ENCODE measurements at places on chromosomes 4 and X.
A peak's percentile ranks its signal among the peaks of the same experiment; 100 is the strongest.

DNA sequence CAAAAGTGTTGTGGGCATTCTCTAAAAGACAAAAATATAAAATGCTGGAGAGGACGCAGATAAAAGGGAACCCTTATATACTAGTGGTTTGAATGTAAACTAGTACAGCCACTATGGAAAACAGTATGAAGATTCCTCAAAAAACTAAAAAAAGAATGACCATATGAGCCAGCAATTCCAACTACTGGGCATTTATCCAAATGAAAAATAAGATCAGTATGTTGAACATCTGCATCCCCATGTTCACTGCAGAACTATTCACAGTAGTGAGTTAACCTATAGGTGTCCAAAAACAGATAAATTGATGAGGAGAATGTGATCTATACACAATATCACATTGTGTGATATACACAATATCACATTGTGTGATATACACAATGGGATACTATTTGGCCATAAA lies 1615.3 kb downstream of the PCDH18 start:
- DNase-seq: no peak

DNA sequence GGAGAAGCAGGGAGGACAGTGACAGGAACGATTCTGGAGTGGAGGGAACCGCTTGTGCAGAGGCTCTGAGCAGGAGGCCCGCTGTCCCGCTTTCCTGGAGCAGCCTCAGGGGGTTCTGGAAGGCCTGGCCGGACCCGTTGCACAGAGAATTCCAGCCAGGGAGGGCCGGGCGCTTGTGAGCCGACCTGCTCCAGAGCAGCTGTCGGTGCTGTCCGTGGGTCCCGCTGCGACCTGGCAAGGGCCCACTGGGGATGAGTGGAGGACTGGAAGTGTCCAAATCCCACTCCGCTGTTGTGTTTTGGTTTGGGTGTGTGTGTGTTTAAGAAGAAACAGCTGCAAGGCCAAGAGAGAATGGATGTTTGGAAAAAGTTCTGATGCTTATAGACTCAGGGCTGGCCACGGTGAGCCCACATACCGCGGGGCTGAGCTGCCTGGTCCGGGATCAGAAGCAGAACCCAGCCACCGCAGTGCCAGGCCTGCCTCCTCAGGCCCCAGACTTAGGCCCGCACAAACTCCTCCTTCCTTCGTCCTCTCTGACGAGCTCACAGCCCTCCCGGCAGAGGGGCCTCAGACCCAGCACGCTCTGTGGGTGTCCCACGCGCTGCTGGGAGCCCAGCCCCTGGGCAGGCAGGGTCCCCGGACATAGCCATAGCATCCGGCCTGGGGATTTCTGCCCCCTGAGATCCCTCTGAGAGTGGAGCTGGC lies 73.9 kb downstream of the HTRA3 start:
- no peak for DNase-seq

GRCh38 chrX:13899607-13900006 lies 82.7 kb upstream of the GPM6B start:
- peak; percentile 95 for DNase-seq

DNA sequence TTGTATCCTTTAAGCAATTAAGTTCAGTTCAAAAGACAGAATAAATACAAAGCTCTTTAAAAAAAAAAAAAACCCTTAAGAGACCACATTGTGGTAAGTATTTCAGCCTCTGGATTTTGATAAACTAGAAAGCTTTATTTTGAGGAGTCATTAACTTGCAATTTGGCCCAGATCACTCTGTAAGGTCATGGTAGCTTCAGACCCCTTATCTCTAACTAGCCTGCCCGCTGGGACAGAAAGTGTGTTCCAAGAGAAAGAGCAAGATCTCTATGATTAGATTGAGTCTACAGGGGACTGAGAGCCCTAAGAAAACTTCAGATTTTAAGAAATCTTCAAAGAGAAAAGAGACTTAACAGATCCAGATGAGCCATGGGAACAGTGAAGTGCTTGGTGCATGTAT lies 45.6 kb downstream of the GALNT7 start:
- DNase-seq: no peak

GRCh38 chr4:11261066-11261850 lies 167.4 kb downstream of the HS3ST1 start:
- no peak for DNase-seq

- no peak for DNase-seq
Measured at GRCh38 chr4:146975527-146975926, 29.9 kb upstream of the TTC29 start.

GRCh38 chr4:98929341-98930267 lies 671 bp upstream of the EIF4E start:
- peak; percentile 99 for DNase-seq

DNA sequence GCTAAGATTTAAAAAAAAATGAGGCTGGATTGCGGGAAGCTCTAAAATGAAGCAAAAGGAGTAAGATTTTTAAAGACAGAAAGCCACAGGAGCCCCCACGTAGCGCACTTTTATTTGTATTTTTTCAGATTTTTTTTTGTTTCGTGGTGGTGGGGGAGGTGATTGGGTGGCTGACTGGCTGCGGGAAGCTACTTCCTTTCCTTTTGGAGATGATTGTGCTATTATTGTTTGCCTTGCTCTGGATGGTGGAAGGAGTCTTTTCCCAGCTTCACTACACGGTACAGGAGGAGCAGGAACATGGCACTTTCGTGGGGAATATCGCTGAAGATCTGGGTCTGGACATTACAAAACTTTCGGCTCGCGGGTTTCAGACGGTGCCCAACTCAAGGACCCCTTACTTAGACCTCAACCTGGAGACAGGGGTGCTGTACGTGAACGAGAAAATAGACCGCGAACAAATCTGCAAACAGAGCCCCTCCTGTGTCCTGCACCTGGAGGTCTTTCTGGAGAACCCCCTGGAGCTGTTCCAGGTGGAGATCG lies 908 bp downstream of the PCDH10 start:
- no peak for DNase-seq

GRCh38 chrX:23035493-23035892 lies 35.7 kb downstream of the DDX53 start:
- DNase-seq: no peak

DNA sequence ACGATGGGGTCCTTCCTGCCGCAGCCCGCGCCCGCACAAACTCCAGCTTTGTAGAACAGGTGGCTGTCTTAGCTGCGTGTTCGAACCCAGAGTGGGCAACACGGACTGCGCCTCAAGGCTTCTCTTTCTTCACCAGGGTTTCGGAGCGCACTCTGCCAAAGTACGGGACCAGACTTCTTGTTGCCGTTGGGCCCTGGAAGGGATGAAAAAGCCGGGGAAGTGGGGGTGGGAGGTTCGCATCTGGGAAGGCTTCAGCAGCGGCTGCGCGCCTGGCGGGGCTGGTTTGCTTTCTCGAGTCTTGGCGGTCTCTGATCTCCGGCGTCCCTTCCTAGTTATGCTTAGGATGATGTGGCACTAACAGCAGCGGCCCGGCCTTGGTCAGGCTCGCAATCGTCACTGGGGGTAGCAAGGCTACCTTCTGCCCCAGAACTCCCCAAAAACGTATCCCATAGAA lies 673 bp downstream of the PARM1 start:
- peak; percentile 4 for DNase-seq

GRCh38 chr4:76714226-76714625 lies 183.7 kb downstream of the SOWAHB start:
- peak; percentile 76 for DNase-seq

DNA sequence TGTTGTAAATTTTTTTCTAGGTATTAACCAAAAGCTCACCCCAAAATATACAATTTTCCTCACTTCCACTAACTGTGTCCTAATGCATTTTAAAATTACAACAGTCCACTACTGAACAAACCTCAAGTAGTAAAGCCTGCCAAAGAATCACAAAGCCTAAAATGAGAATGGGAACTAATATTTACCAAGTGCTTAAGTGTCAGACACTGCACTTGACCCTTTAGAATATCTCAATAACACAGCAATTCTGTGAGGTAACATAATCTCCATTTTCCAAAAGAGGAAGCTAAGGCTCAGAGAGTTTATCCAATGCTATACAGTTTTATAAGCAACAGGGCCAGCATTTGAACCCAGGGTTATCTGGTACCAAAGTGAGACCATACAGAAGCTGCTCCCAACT lies 4.9 kb downstream of the SLC9A7 start:
- DNase-seq: no peak

DNA sequence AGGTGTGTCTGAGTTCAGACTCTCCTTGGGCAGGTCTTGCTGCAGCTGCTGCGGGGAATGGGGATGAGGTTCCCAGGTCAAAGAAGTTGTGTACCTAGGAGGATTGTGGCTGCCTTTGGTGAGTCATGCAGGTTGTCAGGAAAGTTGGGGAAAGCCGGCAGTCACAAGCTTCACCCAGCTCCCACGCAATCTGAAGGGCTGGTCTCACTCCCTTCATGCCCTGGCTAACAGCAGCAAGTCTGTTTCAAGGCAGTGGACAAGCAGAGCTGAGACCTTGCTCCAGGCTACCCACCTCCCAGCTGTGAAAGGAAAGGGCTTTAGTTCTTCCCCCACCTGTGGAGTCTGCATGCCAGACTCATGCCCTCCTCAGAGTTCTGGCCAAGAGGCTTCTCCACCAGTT lies 287.2 kb downstream of the DTHD1 start:
- DNase-seq: no peak

DNA sequence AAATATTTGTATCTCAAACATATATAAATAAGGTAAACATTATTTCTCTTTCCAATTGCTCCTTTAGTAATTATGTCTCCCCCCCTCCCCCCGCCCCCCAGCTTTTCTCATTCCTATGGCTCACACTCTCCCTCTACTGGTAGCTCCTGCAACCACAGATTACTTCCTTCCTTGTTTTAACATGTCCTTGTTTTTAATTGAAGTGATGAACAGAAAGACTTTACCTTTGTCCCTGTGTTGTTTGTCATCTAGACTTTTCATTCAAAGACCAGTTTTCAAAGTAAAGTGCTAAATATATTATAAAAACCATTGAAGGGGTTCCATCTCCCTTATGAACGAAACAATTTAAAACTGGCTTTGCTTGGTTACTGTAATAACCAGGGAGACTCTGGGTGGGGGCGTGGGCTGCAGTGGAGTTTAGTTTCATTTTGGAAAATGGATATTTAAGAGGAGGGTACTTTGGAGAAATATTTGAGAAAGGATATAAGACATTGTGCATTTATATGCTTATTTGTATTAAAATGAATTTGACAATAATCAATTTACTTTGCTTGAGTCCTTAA lies 352.9 kb downstream of the RAPGEF2 start:
- peak; percentile 53 for DNase-seq

DNA sequence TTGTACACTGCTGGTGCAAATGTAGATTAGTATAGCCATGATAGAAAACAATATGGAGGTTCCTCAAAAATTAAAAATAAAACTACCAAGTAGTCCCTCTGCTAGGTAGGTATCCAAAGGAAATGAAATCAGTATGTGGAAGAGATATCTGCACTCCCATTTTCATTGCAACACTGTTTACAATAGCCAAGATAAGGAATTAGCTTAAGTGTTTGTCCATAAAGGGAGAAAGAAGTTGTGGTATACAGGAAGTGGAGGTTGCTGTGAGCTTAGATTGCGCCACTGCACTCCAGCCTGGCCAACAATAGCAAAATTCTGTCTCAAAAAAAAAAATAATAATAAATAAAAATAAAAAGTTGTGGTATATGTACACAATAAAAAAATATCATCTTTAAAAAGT lies 325.0 kb upstream of the EMCN start:
- no peak for DNase-seq

DNA sequence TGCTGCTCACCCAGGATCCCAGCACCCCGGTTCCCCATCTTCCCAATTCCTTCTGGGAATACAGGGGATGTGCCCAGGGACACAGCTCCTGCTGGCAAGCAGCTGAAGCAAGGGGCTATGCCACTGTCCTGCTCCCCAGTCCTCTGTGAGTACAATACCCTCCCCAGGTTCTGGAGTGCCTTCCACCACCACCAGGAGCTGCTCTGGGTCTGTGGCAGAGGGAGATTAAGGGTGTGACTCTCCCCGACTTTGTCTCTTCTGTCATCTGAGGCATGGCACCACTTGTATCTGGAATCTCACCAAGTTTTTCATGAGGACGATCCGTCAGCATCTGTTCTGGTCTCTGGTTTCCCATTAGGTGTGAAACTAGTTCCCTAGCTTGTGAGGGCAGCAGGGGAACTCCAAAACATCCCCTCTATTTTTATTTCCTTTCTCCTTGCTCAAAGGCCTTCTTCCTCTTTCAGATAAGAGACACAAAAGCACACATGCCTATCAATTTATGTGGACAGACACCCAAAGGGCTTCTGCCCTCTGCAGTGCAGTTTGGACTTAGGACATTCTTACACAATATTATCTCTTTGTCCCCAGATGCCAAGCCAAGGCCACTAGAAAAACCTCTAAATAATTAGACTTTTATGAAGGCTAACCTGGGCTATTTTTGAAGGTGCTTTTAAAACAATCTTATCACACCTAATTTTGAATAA lies 26.8 kb downstream of the MGST2 start:
- DNase-seq: no peak

- DNase-seq: no peak
Measured at GRCh38 chr4:57734104-57734670, 624.0 kb upstream of the IGFBP7 start.

GRCh38 chr4:181877329-181877848 lies 365.8 kb upstream of the TENM3 start:
- peak; percentile 14 for DNase-seq

GRCh38 chr4:183760326-183760725 lies 101.2 kb downstream of the TRAPPC11 start:
- no peak for DNase-seq

DNA sequence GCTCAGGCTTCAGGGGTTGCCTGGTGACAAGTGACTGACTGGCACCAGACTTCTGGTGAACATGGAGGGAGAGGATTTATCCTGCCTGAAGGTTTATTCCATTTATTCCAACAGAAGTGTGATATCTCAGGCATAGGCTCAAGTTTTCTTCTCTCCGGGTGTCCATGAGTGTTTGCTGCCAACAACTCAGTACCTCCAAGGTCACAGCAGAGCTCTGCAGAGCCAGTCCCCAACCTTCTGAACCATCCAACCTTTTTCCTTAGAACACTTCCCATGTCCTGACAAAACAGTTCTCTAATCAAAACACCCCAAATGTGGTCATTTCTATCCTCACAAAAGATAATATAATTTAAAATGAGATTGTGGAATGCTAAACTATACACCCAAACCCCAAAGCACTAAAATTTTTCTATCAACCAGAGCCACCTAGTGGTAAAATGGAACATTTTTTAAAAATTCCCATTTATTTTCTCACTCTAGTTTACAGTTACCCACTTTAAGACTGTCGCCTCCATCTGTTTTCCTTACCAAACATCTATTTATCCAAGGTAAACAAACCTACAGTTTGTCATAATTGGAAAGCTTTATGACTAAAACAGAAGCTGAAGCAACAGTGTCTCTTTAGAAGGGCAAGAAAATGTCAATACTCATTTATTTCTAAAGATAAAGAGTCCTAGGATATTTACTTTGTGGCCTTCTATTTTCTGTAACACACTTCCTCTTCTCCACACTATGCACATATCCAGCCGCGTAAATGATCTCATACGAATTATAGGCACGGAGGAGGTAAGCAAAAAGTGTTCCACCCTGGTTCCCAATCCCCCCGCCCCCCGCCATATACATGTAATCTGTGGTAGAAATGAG lies 39.5 kb downstream of the TMEM154 start:
- peak; percentile 18 for DNase-seq

- DNase-seq: no peak
Measured at GRCh38 chr4:121666091-121666679, 30.6 kb downstream of the ANXA5 start.
